Activated naive CD4-positive, alpha-beta T cell treated with anti-CD3 and anti-CD28 coated beads, Interleukin-2, amount 10 ng/mL, durations not matched to agents 7 days and 5 days (primary cell): ENCODE measurements at places on chromosomes 2 and 18.

- no peak for DNase-seq
- H3K27ac ChIP-seq, result no peak overlapping the region
- H3K27me3 ChIP-seq, result no peaks in the 10 kb centered on the region
Measured at GRCh38 chr2:154452906-154453493, 245.5 kb upstream of the KCNJ3 start.

GRCh38 chr2:120722568-120723421 is 12.9 kb upstream of the GLI2 start:
- no peaks in the 10 kb centered on the region for H3K36me3 ChIP-seq
- peaks cover 44% of the 10 kb centered on the region for H3K27me3 ChIP-seq
- no peak overlapping the region for H3K27ac ChIP-seq
- no peak for DNase-seq
- no peak overlapping the region for H3K4me3 ChIP-seq
- no peaks in the 10 kb centered on the region for H3K4me1 ChIP-seq

GRCh38 chr2:208248601-208249000 is 6.3 kb downstream of the IDH1 start:
- DNase-seq, result no peak
- H3K4me1 ChIP-seq, result peaks cover 13% of the 10 kb centered on the region
- H3K27ac ChIP-seq, result no peak overlapping the region

DNA sequence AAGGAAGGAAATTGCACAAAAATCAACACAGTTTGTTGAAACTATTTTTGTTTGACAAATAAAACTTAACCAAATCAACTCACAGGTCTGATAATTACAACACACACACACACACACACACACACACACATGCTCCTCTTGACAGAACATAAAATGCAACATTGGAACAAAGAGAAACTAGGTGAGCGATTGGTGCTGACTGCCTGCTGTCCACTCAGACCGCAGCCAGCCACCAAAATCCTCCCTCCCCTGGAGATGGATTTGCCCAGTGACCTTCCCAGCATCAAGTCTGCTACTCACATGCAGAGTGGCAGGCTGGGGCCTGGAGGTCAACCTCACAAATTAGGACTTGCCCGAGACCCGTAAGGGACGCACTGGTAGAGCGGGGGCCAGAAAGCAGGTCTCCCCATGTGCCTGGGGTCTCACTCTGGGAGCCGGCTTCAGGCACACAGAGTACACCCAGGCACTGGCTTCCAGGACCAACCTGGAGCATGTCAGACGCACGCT is 61.4 kb downstream of the DIPK1C start:
- H3K4me3 ChIP-seq, result no peak overlapping the region
- no peak overlapping the region for H3K27ac ChIP-seq
- peaks cover 77% of the 10 kb centered on the region for H3K27me3 ChIP-seq
- H3K36me3 ChIP-seq, result no peaks in the 10 kb centered on the region
- DNase-seq, result no peak

GRCh38 chr18:8224576-8224975 is 384.7 kb upstream of the RAB12 start:
- H3K4me3 ChIP-seq, result no peak overlapping the region
- H3K4me1 ChIP-seq, result no peaks in the 10 kb centered on the region
- no peak for DNase-seq
- no peaks in the 10 kb centered on the region for H3K36me3 ChIP-seq
- H3K27ac ChIP-seq, result no peak overlapping the region

GRCh38 chr18:37270038-37270665 is 295.4 kb downstream of the CELF4 start:
- no peak overlapping the region for H3K4me3 ChIP-seq
- no peak overlapping the region for H3K27ac ChIP-seq
- H3K27me3 ChIP-seq, result peaks cover 24% of the 10 kb centered on the region
- H3K36me3 ChIP-seq, result no peaks in the 10 kb centered on the region
- peak; percentile 56 for DNase-seq

- no peak overlapping the region for H3K27ac ChIP-seq
- H3K4me1 ChIP-seq, result no peaks in the 10 kb centered on the region
- DNase-seq, result no peak
- H3K27me3 ChIP-seq, result no peaks in the 10 kb centered on the region
- no peaks in the 10 kb centered on the region for H3K36me3 ChIP-seq
Measured at GRCh38 chr18:5251117-5251516, 44.4 kb downstream of the ZBTB14 start.

- no peaks in the 10 kb centered on the region for H3K27me3 ChIP-seq
- no peaks in the 10 kb centered on the region for H3K4me1 ChIP-seq
- no peak overlapping the region for H3K27ac ChIP-seq
- no peaks in the 10 kb centered on the region for H3K36me3 ChIP-seq
- H3K4me3 ChIP-seq, result no peak overlapping the region
- no peak for DNase-seq
Measured at GRCh38 chr18:6885992-6886796, 156.7 kb downstream of the ARHGAP28 start.

DNA sequence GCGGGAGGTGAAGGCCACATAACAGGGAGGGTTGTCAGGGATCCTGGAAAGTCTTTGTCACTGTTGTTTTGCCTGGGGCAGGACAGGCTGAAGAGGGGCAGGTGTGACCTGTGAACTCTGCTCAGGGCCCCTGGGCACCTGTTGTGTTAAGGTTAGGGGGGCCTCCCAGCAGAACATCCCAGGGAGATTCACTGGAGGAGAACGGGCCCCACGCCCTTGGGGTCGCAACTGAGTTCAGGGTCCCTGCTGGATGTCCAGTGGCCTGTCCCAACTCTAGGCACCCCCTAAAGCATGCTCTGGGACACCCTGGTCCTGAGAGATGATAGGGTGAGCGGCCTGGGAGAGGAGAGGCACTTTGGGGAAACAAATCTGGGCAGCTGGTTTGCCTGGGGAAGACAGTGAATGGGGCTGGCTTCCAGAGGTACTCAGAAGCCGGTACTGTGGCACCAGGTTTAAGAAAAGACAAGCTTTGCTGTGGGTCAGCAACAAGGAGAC is 22.9 kb downstream of the GPR35 start:
- H3K36me3 ChIP-seq, result no peaks in the 10 kb centered on the region
- H3K4me3 ChIP-seq, result no peak overlapping the region
- no peak overlapping the region for H3K27ac ChIP-seq
- peaks cover 60% of the 10 kb centered on the region for H3K27me3 ChIP-seq
- H3K4me1 ChIP-seq, result peaks cover 7% of the 10 kb centered on the region

GRCh38 chr18:73887801-73888200 is 259.8 kb downstream of the FBXO15 start:
- DNase-seq, result no peak
- H3K4me3 ChIP-seq, result no peak overlapping the region
- no peaks in the 10 kb centered on the region for H3K36me3 ChIP-seq
- no peaks in the 10 kb centered on the region for H3K27me3 ChIP-seq
- H3K4me1 ChIP-seq, result no peaks in the 10 kb centered on the region

DNA sequence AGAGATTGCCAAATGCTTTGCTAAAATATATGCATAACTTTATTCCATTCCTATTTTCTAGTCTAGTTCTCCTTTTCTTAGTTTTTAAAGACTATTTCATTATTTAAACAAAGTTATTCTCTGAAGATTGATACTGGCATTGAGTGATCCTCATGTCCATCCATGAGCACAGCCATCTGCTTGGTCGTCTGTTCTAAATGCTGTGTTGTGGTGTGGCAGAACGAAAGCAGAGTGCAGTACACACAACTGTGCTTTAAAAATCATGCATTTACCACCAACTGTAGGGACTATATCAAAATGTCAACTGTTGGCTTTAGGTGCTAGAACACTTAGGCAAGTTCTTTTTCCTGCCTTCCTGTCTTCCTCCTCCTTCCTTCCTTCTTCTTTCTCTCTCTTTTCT is 226.6 kb downstream of the ACKR3 start:
- DNase-seq, result no peak
- H3K36me3 ChIP-seq, result no peaks in the 10 kb centered on the region
- no peak overlapping the region for H3K4me3 ChIP-seq
- H3K27ac ChIP-seq, result no peak overlapping the region
- H3K4me1 ChIP-seq, result no peaks in the 10 kb centered on the region
- peaks cover 13% of the 10 kb centered on the region for H3K27me3 ChIP-seq

- H3K27me3 ChIP-seq, result no peaks in the 10 kb centered on the region
- H3K27ac ChIP-seq, result no peak overlapping the region
- no peak for DNase-seq
- H3K4me3 ChIP-seq, result no peak overlapping the region
Measured at GRCh38 chr2:157764386-157764785, 111.7 kb downstream of the ACVR1 start.

GRCh38 chr2:127701651-127702394 is 526 bp downstream of the SFT2D3 start:
- peak overlapping the region; percentile 97 for H3K27ac ChIP-seq
- peak overlapping the region; percentile 90 for H3K4me3 ChIP-seq
- DNase-seq, result peak; percentile 88

DNA sequence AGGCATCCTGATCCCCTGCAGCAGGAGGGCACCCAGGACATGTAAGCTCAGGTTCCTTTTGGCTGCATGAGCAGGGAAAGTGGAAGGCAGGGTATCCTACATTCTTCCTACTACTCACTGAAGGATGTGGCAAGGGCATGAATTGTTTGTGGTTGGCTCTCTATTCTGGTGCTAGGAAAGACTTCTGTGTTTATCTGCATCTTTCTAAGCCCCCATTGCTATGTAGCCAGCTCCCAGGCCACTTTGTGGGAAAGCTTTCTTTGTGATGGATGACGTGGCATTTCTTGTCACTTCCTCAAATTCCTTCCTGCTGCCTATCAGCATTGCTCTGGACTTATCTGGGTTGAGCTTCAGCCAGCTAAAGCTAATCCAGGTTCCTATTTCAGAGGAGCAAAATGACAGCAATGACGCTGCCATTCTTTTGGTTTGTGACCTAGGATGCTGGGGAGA is 46.2 kb downstream of the MEIS1 start:
- no peak overlapping the region for H3K4me3 ChIP-seq
- no peaks in the 10 kb centered on the region for H3K4me1 ChIP-seq
- H3K27me3 ChIP-seq, result no peaks in the 10 kb centered on the region
- DNase-seq, result no peak
- no peaks in the 10 kb centered on the region for H3K36me3 ChIP-seq
- no peak overlapping the region for H3K27ac ChIP-seq

DNA sequence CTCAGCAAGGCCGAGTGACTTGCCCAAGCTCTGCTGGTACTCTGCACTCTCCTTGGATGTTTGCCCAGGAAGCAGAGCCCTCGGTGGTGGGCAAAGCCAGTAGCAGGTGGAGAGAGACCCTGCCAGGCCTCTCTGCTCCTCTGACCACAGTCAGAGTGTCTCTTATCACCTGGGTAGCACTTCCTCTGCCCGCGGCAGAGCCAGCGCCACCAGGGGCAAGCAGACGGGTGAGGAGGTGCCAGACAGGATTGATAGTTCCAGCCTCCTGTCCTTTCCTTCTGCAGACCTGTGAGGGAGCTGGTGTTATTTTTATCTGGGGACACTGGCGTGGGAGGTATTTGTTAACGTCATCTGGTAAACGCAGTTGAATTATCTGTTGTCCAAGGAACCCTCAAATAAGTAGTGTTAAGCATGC is 152.9 kb downstream of the SMAD7 start:
- H3K27ac ChIP-seq, result no peak overlapping the region
- no peak overlapping the region for H3K4me3 ChIP-seq
- peaks cover 1% of the 10 kb centered on the region for H3K36me3 ChIP-seq
- peaks cover 49% of the 10 kb centered on the region for H3K27me3 ChIP-seq
- H3K4me1 ChIP-seq, result peaks cover 5% of the 10 kb centered on the region

DNA sequence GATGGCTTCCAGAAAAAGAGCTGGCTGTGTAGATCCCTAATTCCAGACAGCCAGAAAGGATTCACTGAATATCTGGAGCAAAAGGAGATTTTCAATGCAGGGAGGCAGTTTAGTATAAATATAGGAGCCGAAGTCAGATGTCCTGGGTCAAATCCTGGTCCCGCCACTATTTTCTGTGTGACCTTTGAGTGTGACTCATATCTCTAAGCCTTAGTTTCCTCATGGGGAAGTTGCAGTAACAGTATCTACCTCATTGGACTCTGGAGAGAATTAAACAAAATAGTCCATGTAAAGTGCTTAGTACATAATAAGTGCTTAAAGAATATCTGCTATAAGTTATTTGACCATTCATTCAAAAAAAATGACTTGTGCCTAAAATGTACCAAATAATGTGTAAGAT is 52.1 kb upstream of the ITGA6 start:
- DNase-seq, result no peak
- peaks cover 3% of the 10 kb centered on the region for H3K36me3 ChIP-seq
- peaks cover 18% of the 10 kb centered on the region for H3K27me3 ChIP-seq
- H3K4me3 ChIP-seq, result no peak overlapping the region
- H3K4me1 ChIP-seq, result no peaks in the 10 kb centered on the region
- no peak overlapping the region for H3K27ac ChIP-seq

DNA sequence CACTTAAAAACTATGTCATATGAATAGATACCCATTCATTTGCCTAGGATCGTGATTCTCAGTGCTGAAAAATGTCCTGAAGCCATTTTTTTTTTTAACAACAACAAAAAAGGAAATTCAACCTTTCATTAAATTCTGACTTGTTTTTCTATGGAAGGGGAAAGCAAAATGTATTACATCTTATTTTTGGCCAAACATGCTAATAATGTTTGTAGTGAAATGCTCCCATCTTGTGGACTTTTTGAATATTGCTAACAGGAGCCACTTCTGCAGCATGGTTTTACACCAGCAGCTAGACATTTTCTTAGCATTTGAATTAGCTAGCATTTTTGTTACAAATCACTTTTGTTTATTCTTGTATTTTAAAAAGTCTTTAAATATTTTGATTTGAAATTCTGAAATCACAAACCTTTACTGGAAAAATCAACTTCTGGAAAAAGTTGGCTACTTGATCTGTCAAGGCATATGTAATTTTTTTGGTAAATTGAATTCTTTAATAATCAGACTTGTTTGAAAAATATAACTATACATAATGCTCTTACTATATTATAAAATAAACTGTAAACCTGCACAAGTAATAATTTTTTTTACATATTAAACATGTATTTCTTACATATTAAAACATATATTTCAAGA is 75.8 kb downstream of the KIDINS220 start:
- no peak overlapping the region for H3K27ac ChIP-seq
- DNase-seq, result no peak
- no peak overlapping the region for H3K4me3 ChIP-seq
- H3K4me1 ChIP-seq, result no peaks in the 10 kb centered on the region
- peaks cover 25% of the 10 kb centered on the region for H3K36me3 ChIP-seq

GRCh38 chr2:42359965-42360483 is 993 bp downstream of the COX7A2L start:
- peak overlapping the region; percentile 84 for H3K4me3 ChIP-seq
- H3K36me3 ChIP-seq, result peaks cover 13% of the 10 kb centered on the region
- peaks cover 49% of the 10 kb centered on the region for H3K4me1 ChIP-seq
- no peak for DNase-seq
- no peaks in the 10 kb centered on the region for H3K27me3 ChIP-seq
- peak overlapping the region; percentile 98 for H3K27ac ChIP-seq

DNA sequence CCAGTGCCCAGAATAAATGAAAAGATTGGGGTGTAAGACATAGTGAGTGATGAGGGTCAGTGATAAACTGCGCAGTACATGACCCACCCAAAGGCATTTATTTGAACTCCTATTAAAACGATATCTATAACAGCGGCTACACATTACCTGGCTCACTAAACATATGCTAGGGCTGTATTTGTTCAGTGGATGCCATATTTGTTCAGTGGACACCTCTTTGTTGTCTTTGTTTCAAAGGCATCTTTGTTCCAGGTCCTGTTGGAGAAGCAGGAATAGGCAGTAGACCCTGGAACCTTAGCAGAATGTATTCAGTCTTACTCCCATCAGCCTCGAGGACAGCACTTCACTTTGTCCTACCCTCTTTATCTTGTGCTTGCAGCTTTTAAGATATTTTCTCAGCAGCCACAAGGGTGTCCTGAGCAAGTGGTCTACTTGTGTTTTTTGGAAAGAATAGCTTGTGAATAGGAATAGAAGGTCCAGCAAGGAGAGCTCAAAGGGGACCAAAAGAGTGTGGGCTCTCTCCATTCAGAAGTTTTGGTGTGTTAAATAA is 650.8 kb upstream of the FANCL start:
- no peak overlapping the region for H3K4me3 ChIP-seq
- H3K27me3 ChIP-seq, result no peaks in the 10 kb centered on the region
- no peak for DNase-seq
- no peak overlapping the region for H3K27ac ChIP-seq
- no peaks in the 10 kb centered on the region for H3K36me3 ChIP-seq
